ENCODE measurements at places on chromosomes 7 and 10. TPM values are rescaled to one million over a fixed set of nuclear protein-coding genes. Genes with fewer than 3 reads are reported as not detected.

Gene VGF
- total RNA-seq: 20.1 TPM

Gene TDRD1
- total RNA-seq: not detected

Gene AOC1
- total RNA-seq: 0.02 TPM

Gene CTAGE15
- not detected for total RNA-seq

Gene WNT2
- 0.05 TPM for total RNA-seq
